ENCODE measurements at places on chromosomes 4 and X. TPM values are rescaled to one million over a fixed set of nuclear protein-coding genes. Genes with fewer than 3 reads are reported as not detected.

- no peak for DNase-seq
Measured at GRCh38 chrX:19864736-19865135, 22.7 kb downstream of the SH3KBP1 start.

DNA sequence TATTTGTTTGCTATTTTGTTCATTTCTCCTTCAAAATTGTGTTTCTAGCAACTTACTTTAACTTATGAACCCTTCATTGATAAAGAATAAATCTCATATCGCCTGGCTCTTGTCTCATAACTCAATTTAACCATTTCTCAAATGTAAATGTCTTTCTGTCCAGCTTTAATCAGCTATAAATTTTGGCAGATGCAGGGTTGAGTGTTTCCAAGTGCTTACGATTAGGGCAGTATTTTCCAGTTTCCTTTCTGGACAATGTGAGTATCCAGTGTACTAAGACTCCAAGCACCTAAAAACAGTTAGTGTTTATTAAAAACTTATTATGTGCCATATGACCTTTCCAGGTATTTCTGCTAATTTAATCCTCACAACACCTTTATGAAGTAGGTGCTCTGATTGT lies 218.6 kb upstream of the GK2 start:
- DNase-seq, result no peak

GRCh38 chrX:34659575-34659974 lies 2.5 kb upstream of the TMEM47 start:
- DNase-seq, result no peak

DNA sequence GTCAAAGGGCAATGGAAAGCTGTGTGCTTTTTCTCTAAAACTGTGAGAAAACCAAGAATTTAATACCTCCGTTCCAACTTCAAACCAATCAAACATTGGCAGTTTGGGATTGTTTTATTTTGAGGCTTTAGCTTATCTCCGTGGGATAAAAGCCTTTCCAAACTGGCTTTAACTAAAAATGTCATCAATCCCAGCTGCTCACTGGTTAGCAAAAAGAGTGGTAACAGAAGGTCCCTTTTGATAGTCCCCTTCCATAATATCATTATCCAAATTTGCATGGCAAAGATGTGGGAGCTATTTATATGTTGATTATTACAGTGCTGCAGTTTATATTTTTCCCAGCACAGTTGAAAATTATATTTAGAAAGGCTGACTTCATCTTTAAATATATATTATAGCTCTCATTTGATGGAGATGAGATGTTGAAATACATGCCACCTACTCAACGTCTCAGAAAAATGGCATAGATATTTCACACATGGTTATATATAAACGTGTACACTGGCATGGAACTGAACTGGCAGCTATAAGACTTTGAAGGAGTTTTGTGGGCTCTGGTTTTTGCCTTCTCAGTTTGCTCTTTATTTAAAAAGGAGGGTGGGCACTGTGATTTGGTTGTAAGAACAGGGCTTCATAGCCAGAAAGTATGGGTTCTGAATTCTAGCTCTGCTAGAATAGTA lies 707.1 kb upstream of the SLIT2 start:
- DNase-seq, result no peak

GRCh38 chrX:3697701-3698279 lies 15.7 kb downstream of the PRKX start:
- DNase-seq, result no peak

DNA sequence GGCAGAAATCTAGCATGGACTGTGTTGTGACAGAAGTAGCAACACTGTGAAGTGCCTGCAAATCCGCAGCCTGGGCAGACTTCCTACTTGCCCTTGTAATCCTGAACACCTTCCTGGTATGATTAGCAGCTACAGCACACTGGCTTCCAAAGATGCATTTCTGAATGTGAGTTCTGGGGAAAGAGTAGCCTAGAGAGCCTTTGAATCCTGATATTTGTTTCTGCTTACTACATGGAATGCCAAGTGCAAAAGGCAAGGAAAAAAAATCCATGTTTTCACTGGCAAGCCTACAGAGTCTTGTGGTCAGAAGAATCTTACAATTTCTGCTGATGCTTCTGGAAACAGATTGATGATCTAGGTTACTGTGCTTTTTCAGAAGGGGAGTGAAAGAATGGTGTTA lies 223.7 kb downstream of the COL25A1 start:
- no peak for DNase-seq

- DNase-seq, result no peak
Measured at GRCh38 chr4:69910016-69910782, 20.7 kb upstream of the CSN1S1 start.

GRCh38 chr4:57905965-57906364 lies 795.8 kb upstream of the IGFBP7 start:
- no peak for DNase-seq

GRCh38 chr4:41882625-41883347 lies 52.4 kb upstream of the TMEM33 start:
- DNase-seq, result no peak

- DNase-seq, result no peak
Measured at GRCh38 chr4:1793940-1794808, 1.1 kb downstream of the FGFR3 start.

Gene LYAR
- 34.7 TPM for total RNA-seq

Gene MAMLD1
- 0.96 TPM for total RNA-seq

Gene FSTL5
- not detected for total RNA-seq

Gene ARMCX4
- 7.2 TPM for total RNA-seq

Gene MAGIX
- total RNA-seq, result 3.6 TPM

Gene ADAM29
- total RNA-seq, result not detected

Gene NOX1
- total RNA-seq, result not detected

All from activated naive CD4-positive, alpha-beta T cell treated with anti-CD3 and anti-CD28 coated beads, Interleukin-2, amount 50 U/mL, for 72 hours (primary cell).